ENCODE measurements at places on chromosomes 5 and 9.

DNA sequence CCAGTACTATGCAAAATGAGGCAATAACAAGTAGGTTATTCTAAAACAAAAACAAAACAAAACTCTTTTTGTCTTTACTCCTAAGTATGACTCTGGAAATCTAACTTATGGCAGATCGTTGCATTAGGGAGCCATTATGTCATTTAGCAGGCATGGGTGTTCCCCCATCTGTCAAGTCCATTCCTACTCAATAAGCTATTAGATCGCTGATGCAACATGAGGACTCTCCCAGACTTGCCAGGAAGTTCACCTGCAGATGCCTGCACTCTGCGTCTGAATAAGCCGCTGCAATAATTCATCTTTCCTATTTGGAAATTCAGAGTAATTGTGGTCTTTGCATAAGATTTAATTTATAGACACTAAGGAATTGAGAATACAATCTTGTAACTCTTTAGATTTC lies 585.0 kb downstream of the KIF4B start:
- DNase-seq = no peak

DNA sequence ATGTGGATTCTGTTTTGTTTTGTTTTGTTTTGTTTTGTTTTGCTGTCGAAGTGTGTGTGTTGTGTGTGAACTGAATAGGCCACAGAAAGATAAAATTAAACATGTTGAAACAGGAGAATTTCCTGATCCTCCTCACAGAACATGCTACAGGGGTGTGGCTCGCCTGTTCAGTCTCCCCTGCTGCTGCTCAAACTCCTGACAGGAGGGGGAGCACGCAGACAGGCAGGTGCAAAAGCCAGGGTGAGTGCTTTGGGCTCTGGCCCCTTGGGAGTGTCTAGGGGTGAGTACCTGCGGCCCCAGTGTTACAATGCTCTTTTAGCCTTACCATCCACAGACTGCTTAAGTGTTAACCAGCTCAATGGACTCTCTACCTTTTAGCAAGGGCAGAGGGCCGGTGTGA lies 473.5 kb downstream of the MAT2B start:
- no peak for DNase-seq

DNA sequence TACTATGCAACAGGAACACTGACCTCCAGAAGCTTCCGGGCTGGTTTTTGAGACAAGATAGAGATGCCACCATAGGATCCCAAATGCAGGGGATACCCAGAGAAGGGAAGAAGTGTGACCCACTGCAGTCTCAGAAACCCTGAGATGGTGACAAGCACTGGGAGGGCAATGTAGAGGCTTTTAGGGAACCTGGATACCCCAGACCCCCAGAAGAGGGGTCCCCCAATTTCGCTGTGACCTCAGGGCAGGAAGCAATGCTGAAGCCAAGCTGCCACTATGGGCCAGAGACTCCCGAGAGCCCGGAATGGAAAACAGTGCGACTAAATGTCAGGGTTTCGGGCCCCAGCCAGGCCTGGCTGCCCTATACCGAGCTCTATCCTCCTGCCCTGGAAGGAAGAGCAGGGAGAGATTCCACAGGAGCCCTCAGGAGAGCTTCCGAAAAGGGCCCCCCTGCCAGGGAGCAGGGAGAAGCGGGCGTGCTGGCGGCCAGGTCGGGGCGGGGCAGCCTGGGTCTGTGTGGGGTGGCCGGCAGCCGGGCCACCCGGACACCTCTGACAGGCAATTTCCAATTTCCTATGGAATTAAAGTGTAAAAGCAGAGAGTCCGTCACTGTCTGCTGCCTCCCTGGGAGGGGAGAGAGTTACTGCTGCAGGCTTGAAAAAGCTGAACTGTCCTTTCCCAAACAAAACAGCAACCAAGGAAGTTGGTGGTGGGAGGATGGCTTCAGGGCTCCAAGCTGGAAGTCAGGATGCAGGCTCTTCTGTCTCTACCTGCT lies 154.2 kb downstream of the FGF18 start:
- no peak for DNase-seq

DNA sequence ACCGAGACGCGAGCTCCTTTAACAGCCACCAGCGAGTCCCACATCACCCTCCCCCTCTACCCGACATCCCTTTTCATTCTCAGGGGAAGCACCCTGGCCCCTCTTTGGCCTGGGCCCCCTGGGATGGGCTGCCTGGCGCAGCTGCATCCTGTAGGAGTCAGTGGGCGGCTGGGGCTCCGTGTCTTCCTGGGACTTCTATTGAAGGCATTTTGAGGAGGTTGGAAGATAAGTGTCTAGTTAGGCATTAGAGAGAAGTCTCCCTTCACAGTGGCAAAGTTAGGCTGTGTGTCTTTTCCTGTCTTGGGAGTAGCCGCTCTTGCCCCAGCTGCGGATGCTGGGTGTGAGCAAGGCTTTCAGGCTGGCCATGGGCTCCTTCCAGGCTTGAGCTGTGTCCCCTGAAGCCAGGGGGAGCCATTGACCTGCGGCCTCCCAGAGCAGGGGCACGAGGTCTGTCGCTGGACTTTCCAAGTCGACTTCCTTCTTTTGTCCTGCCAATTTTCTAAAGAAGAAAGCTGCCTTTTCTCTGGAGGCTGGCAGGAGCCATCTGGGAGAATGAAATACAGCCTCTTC lies 18.6 kb upstream of the NKD2 start:
- DNase-seq = no peak

GRCh38 chr5:75694781-75695180 lies 22.5 kb downstream of the POC5 start:
- DNase-seq = no peak

- DNase-seq = no peak
Measured at GRCh38 chr5:124421584-124421983, 324.9 kb downstream of the ZNF608 start.

GRCh38 chr5:169421677-169422076 lies 120.7 kb upstream of the SLIT3 start:
- peak; percentile 38 for DNase-seq

DNA sequence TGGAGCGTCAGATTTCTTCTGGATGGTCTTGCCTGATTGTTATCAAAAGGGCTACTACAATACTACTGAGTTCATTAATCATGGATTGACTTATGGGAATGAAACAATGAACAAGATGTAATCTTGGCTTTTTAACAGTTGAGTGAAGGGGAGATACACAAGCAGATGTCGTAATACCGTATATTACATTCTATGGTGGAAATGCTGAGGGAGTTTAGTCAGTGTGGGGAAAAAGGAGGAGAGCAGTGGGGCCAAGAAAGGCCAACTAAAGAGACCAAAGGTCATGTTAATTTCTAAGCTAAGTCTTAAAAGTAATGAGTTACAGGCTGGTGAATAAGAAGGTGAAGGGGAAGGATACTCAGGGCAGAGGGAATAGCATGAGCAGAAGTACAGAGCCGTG lies 29.0 kb upstream of the PSAT1 start:
- DNase-seq = no peak

- DNase-seq = no peak
Measured at GRCh38 chr5:113552137-113552536, 38.6 kb downstream of the YTHDC2 start.

All from fibroblast of skin of abdomen (primary cell).